ENCODE measurements at places on chromosomes 11 and 22. TPM values are rescaled to one million over a fixed set of nuclear protein-coding genes. Genes with fewer than 3 reads are reported as not detected.

SCN3B gene
- 3.2 TPM for total RNA-seq

OR5AN1 gene
- not detected for total RNA-seq

OSM gene
- total RNA-seq: not detected

ESAM gene
- total RNA-seq: 34.9 TPM

MYEOV gene
- 13.3 TPM for total RNA-seq

GRM5 gene
- total RNA-seq: not detected

HOATZ gene
- total RNA-seq: not detected

ETS1 gene
- 51.6 TPM for total RNA-seq

TRIM29 gene
- total RNA-seq: 729 TPM

SLC22A8 gene
- not detected for total RNA-seq

OR5P2 gene
- total RNA-seq: not detected

KRTAP5-9 gene
- total RNA-seq: not detected

TCP11L1 gene
- total RNA-seq: 28.7 TPM

ABTB2 gene
- total RNA-seq: 10.8 TPM
